ENCODE measurements at places on chromosomes 6 and 20.

DNA sequence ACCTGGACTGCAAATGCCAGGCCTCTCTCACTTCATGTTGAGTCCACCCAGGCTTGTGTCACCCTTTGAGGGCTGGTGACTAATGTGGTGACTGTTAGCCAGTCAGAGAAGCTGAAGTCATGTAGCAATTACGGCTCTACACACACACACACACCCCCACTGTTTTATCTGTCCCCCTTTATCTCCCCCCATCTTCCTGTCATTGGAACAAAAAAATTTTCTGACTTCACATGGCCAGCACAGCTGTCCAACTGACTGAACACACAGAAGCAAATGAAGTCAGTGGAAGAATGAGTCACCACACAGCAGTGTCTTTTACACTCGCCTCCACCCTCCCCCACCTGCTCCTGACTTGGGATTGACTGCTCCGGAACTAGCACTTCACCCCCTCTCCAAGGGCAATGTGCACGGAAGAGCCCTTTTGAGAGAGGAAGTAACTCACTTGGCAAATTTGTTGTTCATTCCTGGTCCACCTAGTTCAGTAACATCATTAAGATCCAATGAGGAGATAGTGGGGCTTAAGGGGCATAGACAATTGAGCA lies 198.0 kb downstream of the RNF144B start:
- no peak for DNase-seq

DNA sequence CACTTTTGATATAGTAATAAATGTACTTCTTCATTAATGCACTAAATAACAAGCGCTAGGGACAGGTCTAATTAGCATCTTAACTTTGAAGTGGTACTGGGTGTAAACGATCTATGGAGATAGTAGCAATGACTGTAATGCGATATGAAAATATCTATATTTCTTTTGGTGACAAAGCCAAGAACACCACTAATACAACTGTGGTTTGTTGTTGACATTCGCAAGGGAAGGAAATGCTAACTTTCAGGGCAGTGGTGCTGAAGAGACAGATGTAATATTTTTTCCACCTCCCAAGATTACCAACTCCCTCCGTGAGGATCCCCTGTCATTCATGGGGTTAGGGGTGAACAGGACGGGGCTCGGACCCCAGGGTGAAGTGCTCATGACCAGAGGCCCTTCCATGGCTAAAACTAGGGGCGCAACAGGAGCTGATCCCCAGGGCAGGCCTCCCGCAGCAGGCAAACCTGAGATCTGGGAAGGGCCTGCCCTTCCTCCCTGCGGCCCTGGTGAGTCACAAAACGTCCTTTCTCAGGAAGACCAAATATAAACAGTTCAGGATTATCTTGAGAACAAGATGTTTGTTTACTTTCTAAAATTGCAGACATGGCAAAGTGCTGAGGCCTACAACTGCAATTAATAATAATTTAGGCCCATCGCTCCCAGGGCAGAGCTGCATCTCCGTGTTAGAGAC lies 65.0 kb upstream of the TOX2 start:
- DNase-seq: no peak

DNA sequence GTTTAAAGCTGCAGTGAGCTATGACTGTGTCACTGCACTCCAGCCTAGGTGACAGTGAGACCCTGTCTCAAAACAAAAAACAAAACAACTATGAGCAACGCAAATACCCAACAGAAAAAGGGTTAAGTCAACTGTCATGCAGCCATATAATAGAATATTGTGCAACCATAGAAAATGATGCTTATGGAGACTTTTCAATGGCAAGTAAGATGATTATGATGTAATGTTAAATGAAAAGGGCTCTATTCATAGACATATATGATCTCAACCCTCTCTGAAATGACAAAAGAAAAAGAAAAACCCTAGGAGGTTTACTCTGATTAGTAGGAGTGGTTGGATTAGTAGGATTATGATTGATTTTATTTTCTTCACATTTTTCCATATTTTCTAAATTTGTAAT lies 41.3 kb upstream of the TBC1D7 start:
- DNase-seq: no peak

GRCh38 chr6:11495565-11496145 lies 41.9 kb upstream of the TMEM170B start:
- DNase-seq: no peak

DNA sequence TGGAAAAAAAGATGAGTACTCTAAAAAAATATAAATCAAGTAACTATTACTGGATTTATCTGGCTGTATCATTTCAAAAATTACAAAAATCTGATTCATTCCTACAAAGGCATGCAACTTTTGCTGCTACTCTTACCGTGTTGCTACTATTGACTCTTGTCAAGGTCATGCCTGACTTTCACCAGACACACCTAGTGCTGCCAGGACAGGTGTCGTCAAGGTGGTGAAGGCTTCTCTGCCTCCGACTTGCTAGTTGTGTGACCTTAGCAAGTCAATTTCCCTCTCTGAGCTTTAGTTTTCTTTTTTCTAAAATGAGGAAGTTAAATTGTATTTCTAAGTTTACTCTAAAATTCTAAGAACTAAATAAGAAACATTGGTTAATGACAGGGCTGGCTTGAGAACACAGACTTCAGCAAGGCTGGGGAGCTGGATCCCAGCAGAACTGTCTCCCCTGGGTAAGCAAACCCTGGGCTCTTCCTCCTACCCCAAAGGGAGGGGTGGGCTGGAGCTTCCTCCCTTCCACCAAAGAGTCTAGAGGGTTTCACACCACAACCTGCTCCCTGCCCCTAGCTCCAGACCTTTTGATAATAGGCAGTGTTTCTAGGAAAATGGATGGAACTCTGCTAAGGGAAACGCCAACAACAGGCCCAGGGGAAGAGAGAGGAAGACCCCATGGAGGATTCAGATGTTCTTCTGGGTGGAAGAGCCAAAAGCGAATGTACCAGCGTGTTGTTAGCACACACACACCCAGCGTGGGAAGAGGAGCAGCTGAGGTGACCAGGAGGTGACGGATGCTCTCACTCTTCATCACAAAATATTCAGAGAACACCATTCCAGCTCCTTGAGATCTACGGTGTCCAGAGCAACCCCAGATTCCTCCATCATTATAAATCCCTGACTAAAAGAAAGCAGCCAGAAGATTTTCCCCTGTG lies 47.9 kb upstream of the CITED2 start:
- no peak for DNase-seq

- no peak for DNase-seq
Measured at GRCh38 chr20:44208770-44209169, 1.8 kb downstream of the OSER1 start.

DNA sequence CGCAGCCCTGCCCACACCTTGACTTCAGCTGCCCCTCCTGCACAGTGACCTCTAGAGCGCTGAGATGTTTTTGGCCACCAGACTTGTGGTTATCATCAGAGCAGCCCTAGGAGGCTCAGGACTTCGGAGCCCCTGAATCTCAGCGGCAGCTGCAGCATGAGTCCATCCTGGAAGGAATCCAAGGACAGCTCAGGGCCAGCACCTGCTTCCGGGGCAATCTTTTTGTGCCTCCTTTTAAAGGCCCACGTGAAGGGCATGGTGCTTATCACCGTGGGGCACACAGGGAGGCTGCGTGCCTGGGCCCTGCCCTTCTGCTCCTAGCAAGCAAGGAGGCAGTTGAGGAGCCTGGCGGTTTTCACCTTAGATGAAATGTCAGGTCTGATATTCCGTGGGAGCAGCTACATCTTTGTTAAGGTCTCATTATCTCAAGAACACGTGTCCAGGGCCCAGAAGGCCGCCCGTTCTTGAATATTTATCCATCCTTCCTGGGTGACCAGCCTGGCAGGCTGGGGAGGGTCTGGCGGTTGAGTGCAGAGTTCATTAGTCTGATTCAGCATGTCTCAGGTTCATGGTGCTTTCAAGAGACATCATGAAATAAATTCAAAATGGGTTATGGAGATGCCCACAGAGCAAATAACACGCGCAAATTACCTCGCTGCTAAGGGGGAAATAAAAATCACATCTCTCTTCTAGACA lies 392.4 kb downstream of the TAF4 start:
- no peak for DNase-seq

- no peak for DNase-seq
Measured at GRCh38 chr6:152091851-152092341, 284.4 kb downstream of the ESR1 start.

GRCh38 chr20:1565461-1565860 lies 8.0 kb upstream of the SIRPD start:
- DNase-seq: no peak

- DNase-seq: no peak
Measured at GRCh38 chr6:145544041-145544440, 191.3 kb downstream of the EPM2A start.
